ENCODE measurements at places on chromosomes 6 and 20.
A peak's percentile ranks its signal among the peaks of the same experiment; 100 is the strongest.

DNA sequence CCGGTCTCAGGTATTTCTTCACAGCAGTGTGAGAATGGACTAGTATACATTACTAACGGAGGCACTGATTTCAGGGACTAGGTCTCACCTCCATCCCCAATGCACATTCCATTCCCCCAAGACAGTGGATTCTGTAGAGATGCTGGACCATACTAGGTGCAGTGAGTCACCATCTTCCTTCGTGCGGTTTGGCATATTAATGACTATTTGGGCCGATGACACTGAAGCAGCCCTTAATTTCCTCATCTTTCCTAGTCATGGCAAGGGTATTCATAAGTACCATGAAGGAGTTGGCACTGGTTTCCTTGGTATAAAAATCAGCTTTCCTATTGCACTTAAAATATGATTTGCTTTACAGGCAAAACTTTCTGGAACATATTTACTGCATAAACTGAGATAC, 121.4 kb upstream of the TRAF3IP2 start:
- no peak for DNase-seq

DNA sequence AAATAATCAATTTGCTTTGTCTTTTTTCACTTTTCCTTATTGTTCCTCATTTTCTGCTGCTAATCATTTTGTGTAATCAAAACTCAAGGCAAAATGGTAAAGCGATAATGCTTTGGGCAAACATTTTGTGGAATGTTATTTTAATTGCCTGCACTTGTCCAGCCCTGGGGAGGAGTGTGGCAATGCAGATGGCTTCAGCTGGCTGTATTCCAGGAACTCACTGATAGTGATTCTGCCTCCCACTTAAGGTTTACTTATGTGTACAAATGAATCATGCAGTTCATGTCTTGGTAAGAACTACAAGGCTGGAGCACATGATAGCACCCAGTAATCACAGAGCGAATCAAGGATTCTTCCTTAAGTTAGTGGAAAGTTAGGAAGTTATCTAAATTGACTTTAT, 107.8 kb downstream of the COL19A1 start:
- no peak for DNase-seq

DNA sequence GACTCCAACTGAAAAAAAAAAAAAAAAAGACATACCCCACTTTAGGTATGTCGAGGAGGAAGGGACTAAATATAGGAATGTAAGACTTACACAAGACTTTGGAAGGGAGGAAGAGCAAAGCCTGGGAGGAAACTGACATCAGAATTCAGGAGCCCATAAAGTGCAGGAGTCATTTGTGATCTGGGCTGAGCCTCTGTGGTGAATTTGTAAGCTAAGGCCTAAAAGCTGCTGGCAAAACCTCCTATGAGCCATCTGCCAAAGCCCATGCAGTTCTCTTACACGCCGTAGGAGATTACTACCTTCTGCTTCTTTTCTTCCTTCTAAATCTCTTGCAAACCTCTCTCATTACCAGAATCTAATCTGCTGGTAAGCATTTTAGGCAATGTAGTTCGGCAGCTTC, 52.0 kb upstream of the THEMIS start:
- no peak for DNase-seq

DNA sequence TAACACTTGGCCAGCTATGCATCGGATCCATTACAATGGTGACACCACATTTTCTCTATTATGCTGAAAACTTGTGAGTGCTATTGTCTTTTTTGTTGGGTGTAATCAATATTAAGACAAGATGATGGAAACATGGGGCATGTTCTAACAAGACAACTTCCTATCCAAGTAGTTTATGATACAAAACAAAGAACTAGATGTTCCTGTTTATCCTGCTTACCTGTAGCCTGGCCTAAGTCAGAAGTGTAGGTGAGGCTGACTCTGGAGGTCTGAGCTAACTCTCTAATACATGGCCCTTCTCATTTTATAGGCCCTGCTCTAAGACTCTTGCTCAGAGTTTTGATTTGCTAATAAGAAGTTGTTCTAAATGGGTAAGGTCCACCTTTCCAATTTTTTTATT, 242.4 kb upstream of the STXBP5 start:
- DNase-seq: no peak

DNA sequence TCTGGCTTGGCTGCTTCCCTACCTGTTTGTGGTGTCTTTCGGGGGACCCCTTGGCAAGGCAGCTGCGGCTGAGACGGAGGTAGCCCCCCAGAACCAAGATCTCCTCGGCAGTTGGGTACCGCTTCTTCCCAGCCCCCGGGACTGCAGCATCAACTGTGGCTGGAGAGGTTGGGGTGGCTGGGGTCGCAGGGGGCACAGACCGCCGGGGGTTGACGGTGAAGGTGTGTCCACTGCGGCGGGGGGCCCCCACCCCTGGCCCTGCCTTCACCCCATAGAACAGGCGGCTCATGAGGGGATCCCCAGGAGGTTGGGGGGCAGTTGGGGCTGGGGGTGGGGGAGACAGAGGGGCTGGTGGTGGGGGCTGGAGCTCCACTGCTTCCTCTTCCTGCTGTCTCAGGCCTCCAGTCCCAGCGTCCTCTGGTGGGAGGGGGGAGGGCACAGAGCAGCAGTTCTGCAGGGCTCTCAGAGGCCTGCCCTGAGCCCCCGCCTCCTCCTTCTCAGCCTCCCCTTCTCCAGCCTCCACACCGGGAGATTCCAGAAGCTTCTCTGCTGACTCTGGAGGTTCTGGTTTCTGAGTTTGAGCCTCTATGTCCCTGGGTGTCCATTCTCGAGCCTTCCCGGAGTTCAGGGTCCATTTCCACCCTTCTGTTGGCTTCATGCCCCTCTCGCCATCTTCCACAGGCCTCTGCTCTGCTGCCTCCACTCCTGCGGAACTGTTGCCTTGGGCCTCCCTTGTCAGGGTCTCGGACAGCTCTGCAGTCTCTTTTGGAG, 1.9 kb downstream of the PPP1R18 start:
- DNase-seq: no peak

DNA sequence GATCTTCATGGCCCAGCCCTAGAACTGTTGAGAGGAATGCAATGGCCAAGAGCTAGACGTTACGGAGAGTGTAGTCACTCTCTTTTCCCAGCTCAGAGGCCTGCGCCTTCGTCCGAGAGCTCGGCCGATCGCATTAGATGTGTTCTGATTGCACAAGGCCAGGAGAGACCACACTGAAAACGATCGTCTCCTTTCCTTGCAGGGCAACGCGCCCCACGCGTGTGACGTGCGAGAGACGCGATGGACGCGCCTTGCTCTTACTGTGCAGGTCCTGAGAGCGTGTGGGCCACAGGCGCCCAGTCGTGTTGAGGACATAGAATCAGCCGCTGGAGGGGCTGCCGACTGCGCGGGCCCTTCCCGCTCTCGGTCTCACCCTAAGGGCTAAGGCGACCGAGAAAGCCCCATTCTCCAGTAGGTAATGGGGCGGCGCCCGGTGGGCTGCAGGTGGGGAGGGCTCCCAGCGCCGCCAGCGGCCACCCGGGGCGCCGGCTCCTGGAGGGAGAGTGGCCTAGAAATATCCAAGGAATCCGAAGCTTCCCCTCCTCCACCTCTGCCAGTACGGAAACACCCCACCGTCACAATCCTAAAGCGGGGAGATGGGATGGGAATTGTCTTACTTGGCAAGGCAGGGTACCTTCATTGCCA, 26.9 kb downstream of the TFAP2B start:
- no peak for DNase-seq

- no peak for DNase-seq
Measured at GRCh38 chr6:98812220-98812619, 22.2 kb upstream of the POU3F2 start.

- DNase-seq: no peak
Measured at GRCh38 chr6:158050107-158050735, 68.6 kb downstream of the SYNJ2 start.

DNA sequence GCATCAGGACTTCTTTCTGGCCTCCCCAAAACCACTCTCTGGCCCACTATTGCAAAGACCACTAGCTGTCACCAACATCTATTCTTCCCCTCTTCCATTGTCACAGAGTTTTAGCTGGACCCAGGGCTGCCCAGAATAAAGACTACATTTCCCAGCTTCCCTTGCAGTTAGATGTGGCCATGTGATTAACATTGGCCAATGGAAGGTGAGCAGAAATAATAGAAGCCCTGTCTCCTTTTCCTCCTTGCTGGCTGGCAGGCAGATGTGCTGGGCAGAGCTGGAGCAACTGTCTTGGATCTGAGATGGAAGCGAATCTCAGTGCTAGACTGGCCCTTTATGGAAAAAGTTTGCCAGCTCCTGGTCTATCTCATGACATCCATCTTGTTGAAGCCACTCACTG, 97.0 kb downstream of the KCNB1 start:
- no peak for DNase-seq

- DNase-seq: no peak
Measured at GRCh38 chr6:11324453-11325015, 92.1 kb upstream of the NEDD9 start.

GRCh38 chr6:99613705-99614429, 7.2 kb downstream of the PRDM13 start:
- no peak for DNase-seq

DNA sequence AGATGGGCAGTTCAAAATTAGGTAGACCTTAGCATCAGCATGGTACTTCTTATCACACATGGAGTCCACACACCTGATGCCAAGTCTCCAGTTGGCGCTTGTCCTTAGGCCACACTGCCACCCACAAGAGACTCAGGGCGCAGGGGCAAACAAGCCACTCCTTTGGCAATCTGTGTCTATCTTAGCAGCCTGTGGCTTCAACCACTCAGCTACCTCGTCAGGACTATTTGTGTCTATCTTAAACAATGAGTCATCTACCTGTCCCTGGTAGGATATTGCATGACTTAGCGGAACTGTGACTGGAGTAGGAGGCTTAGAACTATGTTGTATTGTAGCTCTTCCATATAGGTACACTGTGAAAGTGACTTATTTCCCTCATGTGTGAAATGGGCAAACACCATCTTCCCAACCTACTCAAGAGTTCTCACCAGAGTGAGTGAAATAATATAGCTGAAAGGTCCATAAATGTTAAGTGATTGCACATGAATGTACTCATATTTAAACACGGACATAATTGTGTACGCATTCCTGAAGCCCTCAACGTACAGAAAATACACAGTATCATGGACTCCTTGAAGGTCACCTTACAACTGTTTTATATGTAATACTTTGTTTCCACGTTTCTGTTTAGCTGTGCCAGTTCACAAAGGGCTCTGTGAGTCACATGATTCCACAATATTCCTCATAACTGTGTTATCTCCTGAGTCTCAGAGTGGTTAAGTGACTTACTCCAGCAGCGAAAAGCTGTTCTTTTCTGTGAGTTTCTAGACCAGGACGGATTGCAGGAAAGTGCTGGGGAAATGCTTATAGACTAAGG, 1.6 kb downstream of the TRIM27 start:
- DNase-seq: peak; percentile 84

DNA sequence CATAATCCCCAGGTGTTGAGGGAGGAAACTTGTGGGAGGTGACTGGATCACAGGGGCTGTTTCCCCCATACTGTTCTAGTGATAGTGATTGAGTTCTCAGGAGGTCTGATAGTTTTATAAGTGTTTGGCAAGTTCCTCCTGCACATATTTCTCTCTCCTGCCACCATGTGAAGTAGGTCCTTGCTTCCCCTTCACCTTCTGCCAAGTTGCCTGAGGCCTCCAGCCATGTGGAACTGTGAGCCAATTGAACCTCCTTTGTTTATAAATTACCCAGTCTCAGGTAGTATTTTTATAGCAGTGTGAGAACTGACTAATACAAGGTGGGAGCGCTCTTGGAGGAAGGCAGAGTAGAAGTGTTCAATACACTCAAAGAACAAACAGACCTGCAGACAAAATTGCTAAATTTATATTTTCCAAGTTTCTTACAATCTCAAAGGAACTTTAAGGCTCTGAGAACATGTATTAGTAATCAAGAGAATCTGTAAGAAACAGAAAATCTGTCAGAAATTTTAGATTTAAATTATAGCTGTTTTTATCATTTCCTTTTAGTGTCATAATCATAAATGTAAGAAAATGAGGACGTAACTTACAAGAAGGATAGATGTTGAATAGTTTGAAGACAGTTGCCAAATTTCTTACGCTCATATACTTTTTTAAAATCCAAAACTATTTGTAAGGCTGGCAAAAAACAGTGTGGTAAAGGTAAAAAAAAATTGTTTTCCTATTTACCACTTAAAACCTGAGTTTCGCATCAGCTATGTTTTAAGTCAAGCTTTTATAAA, 77.7 kb downstream of the ASCC3 start:
- no peak for DNase-seq

GRCh38 chr20:17875106-17875980, 93.3 kb downstream of the SNX5 start:
- peak; percentile 66 for DNase-seq

GRCh38 chr20:45695496-45695895, 6.3 kb upstream of the WFDC13 start:
- no peak for DNase-seq

GRCh38 chr6:71599359-71599758, 287.0 kb upstream of the RIMS1 start:
- DNase-seq: no peak

DNA sequence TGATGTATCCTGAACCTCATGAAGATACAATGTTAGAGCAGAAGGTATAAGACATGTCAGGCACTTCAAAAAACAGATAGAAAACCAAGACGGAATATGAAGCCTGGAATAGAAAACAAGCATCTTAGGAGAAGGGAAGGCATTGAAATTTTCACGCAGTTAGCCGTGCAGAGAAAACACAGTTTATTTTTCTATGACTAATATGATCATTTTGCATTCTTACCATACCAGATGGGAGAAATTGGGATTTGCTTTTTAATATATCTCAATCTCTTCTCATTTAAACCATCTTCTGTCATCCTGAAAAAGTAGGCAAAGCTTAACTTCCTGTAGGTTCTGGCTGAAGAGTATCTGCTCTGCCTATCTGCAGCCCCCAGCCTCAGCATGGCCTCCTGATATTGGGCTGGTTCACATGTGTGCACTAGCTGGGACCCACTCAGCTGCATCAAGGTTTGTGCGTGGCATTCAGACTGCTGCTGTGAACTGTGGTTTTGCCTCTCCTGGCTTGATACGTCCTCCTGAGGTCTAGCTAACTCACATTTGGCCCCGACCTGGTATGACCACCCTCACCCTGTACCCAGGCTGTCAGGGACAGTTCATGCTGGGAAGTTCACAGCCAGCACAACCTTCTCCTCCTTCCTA, 392.5 kb upstream of the SASH1 start:
- DNase-seq: no peak

- DNase-seq: no peak
Measured at GRCh38 chr6:41256383-41256782, 28.2 kb downstream of the TREML4 start.

DNA sequence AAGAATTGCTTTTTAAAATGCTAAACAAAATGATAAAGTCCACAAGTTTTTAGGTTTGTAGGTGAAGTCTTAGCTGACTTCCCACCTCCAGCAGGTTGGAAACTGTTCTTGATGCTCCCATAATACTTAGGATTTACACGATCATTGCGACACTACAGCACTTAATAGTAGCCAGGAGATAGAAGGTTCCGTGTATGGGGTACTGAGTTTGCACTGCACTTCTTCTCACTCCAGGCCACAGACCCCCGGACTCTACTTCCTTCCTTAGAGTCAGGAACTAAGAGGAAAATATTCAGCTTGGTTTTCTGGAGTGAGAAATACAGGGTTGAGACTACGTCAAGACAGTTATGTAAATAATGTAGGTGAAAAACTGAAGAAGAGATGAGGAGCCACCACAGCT, 56.1 kb upstream of the SGK1 start:
- no peak for DNase-seq

- no peak for DNase-seq
Measured at GRCh38 chr6:41677124-41677921, 39.1 kb downstream of the MDFI start.

GRCh38 chr6:23980965-23981364, 145.1 kb upstream of the NRSN1 start:
- no peak for DNase-seq
